ENCODE measurements at places on chromosomes 1 and 21.

GRCh38 chr1:239784896-239785295 is 306.8 kb upstream of the FMN2 start:
- no peak for DNase-seq

DNA sequence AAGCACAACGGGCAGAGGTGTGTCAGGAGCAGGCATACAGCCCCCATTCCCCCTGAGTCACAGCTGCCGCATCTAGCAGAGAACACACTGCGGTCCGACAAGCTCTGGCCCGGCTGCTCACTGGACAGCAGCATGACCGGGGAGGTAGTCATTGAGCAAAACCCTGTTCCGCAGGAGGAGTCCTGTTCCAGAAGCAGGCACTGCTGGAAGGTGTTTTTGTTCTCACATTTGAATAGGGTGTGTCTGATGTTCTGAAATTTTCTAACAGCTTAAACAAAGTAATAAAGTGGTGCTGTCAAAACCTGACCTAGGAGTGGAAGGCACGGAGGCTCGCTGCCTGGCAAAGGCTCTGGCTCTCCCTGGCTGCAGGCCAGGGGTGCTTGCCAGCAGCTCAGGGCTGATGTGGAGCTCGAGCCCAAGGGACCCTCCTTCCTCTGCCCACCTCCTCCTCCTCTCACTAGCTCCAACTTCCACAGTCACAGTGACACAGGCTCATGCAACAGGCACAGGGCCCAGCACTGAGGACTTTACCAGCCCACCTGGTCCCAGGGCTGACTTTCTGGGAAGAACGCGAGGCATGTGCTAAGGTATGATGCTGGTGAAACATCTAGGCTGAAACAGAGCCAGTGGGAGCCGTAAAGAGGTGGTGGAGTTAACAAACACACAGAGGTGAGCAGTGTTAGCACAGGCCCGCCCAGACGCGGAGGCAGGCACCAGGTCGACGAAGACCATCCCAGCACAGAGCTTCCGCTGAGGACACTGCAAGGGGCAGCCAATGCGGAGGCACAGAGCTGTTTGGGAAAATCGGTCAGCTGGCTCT is 118.6 kb upstream of the IFFO2 start:
- no peak for DNase-seq

GRCh38 chr1:44000122-44000665 is 8.8 kb downstream of the CCDC24 start:
- DNase-seq: no peak

GRCh38 chr1:47554901-47555300 is 117.1 kb downstream of the FOXD2 start:
- no peak for DNase-seq

DNA sequence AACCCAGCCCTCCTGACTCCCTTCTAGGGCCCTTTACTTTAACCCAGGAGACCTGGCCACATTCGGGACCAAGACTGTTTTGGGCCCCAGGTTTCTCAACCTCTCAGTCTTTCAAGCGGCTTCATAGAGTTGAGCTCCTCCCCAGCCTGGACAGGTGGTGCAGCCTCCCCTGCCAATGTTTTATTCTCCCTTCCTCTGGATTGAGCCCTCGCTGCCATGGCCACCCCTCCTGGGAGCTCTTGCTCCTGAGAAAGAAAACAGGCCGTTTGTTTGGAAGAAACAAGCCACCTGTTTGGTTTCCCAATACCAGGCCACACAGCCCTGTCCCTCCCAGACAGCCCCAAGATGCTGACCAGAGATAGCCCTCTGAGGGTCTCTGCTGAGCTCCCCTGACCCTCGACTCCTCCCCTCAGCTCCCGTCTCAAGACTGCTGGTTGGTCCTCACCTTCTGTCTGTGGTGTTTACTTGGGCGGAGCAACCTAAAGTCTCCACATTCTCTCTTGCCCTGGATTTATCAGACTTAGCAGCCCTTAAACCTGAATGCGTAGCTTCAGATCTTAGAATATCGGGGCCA is 3.3 kb downstream of the TMEM51 start:
- no peak for DNase-seq

DNA sequence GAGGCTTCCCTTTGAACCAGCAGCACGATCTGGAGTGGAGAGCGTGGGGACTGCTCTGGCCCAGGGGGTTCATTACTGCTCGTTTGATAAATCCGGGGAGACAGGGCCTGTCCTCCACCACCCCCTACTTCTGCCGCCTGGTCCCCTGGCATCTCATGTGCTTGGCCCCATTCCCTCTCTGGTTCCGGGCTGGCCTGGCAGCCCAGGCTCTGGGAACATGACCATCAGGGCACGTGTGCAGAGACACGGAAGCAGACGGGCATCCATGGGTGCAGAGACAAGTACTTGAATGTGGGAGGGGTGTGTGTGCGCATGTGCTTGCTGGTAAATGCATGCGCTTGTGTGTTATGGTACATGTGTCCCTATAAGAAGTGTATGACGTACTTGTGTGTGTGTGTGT is 75.5 kb downstream of the KIRREL1 start:
- DNase-seq: no peak

DNA sequence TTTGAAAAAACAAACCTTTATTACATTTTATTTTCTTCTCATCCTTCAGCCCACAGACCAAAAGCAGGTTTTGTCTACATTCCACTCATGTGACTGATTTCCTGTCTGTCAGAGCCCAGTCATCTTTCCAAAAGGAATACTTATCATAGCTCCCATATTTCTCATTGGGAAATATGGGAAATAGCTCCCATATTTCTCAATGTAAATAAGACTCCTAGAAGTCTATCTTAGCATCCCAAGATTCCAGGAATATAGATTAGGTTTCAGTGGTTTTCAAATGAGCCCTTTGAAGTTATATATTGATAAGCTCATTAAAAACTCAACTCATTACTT is 19.1 kb upstream of the NRDC start:
- no peak for DNase-seq

GRCh38 chr21:38247738-38248510 is 8.9 kb upstream of the KCNJ15 start:
- DNase-seq: no peak

GRCh38 chr1:226407199-226407496 is 745 bp downstream of the PARP1 start:
- no peak for DNase-seq
